ENCODE measurements at places on chromosomes 7 and 10.

GRCh38 chr10:18340496-18341051, 200.3 kb downstream of the CACNB2 start:
- DNase-seq: no peak

- no peak for DNase-seq
Observed at GRCh38 chr7:142066536-142066935, 45.0 kb upstream of the MGAM2 start.

DNA sequence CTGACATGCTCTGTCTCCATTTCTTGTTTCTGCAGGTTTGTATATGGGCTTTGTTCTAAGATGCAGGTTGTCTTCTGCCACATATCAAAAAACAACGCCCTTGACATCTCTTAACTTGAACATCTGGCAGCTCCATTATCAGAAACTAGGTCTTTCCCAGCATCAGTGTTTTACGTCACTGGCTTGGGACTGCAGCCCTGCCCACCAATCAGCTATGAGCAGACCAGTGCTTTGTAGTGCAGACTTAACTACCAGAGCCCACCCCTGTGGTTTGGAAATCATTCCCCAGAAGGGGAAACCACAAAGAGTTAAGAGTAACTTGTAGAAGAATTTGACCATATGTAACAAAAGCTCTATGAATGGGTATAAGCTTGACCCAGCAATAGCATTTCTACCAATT, 132.4 kb downstream of the SEPTIN14 start:
- no peak for DNase-seq

DNA sequence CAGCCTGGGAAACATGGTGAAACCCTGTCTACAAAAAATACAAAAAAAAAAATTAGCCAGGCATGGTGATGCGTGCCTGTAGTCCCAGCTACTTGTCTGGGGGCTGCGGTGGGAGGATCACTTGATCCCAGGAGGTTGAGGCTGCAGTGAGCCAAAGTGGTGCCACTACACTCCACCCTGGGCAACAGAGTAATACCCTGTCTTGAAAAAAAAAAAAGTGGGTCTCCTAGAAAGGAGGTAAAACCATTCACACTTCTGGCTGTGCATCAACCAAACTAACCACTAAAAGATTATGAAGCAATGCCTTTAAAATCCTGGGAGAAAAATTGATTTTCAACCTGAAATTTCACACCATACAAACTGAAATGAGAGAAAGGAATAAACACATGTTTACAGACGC, 35.4 kb upstream of the C10orf71 start:
- DNase-seq: no peak

DNA sequence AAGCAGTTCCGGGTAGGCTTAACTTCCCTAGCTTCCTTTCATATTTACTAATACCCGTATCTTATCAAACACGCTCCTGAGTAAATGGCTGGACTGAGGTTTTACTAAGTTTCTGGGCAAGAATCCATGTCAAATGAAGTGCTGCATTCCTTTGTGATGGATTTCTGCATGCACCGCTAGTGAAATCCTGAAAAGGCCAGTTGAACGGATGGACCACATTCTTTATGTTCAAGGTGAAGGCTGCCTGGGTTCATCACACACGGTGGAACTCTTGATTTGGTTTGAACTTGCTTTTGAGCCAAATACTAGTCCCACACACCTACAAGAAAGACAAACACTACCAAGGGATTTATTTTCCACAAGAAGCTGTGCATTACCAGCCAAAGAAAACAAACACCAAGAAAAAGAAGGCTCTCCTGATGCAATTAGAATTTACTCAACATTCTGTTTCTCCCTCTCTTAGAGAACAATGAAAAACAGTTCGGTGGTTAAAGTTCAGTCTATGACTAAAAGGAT, 255.0 kb upstream of the SEMA3C start:
- DNase-seq: no peak

DNA sequence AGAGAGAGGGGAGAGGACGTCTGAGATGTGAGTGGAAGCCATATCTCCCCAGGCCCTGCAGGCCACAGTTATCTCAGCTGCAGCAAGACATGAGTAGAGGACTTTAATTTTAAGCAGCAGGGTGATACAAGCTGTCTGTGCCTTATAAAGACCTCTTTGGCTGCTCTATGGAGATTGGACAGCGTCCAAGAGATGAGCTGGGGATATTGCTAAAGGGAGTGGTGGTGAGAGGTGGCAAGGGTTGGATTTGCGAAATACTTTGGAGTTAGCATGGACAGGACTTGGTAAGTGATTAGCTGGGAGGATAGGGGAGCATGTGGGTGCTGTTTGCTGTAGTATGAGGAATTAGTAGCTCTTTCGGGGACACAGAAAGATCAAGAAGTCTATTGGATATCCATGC, 191.8 kb downstream of the CACNB2 start:
- DNase-seq: no peak

GRCh38 chr10:13414855-13415254, 66.8 kb upstream of the SEPHS1 start:
- no peak for DNase-seq

DNA sequence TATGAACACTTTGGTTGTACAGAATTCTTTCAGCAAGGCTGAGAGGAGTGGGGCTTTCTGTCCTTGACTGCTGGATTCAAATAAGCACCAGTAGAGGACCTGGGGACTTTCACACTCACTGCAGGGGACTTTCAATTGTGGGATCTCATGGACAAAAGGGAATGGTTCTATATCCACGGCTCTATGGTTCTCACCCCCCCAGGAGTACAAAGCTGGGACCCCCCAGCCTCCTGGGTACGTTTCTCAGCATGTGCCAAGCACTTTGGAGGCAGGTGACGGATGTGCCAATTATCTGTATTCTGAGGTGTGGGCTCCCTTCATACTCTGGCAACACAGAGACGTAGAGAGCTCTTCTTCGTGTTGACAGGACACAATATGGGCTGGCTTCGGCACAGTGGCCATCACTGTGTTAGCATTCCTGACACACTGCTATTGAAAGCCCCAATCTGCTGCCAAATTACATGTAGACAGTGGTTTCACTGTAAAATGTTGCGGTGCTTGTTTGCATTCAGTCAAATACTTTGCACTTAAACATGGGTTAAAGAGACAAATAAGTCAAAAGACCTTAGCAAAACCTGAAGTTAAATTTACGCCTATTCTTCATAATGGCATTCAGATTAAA, 92.7 kb upstream of the SAMD8 start:
- no peak for DNase-seq

DNA sequence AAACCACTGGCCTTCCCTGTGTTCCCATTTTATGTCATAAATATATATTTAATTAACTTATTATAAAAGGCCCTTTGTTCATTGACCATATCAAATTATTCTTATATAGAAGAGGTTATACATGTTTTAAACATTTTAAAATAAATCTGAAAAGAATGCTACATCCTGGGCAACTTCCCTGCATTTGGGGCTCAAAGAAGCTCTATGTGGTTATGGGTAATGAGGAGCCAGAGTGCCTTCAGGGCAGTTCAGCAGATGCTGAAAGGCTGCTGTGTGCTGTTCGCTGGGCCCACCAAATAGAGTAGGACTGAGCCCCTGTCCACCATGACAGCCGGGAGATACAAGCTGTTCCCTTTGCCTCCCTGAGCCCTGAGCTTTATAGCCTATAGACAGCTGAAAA, 35.9 kb downstream of the HTRA1 start:
- DNase-seq: no peak

- no peak for DNase-seq
Observed at GRCh38 chr7:55288070-55288824, 76.9 kb upstream of the LANCL2 start.

DNA sequence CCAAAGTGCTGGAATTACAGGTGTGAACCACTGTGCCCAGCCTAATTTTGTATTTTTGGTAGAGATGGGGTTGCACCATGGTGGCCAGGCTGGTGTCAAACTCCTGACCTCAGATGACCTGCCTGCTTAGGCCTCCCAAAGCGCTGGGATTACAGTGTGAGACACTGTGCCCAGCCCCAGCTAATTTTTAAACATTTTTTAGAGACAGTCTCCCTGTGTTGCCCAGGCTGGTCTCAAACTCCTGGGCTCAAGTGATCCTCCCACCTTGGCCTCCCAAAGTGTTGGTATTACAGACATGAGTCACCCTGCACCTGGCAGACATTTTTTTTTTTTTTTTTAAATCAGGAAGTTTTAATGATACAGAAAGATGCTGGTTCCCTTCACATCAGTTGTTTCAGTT, 15.5 kb downstream of the DENND10 start:
- DNase-seq: no peak

- no peak for DNase-seq
Observed at GRCh38 chr10:122495406-122496340, 34.3 kb downstream of the HTRA1 start.

DNA sequence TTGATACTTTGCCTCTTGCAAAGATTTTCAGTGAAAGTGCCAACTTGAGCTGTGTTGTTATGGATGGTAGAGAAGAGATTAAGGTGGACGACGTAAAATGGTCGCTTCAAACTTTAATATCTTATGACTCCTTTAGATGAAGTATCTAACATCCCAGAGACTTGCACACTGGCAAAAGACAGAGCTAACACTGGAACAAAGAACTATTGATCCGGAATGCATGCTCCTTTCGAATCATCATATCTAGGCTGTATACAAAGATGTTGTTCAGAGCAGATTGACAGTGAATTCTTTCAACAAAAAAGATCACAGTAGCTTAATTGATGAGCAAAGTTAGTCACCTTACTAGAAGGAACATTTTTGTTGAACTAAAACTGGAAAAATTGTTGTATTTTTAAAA, 592.7 kb downstream of the NXPH1 start:
- DNase-seq: no peak

- DNase-seq: no peak
Observed at GRCh38 chr7:103685646-103686045, 239.6 kb upstream of the SLC26A5 start.

- DNase-seq: peak; percentile 70
Observed at GRCh38 chr7:726084-726853, at the start of gene DNAAF5. DNAAF5 (plus strand) TSS chr7:726699; CDS start chr7:726721, 22 bp downstream.

GRCh38 chr7:72007018-72007417, 405.1 kb downstream of the CALN1 start:
- DNase-seq: no peak

- DNase-seq: no peak
Observed at GRCh38 chr10:104197364-104197763, 34.8 kb downstream of the CFAP43 start.

- DNase-seq: no peak
Observed at GRCh38 chr7:128020159-128020558, 11.1 kb downstream of the LRRC4 start.

GRCh38 chr7:122736183-122736582, 33.5 kb upstream of the RNF148 start:
- DNase-seq: no peak

- DNase-seq: no peak
Observed at GRCh38 chr7:155109121-155109520, 39.0 kb downstream of the HTR5A start.

- no peak for DNase-seq
Observed at GRCh38 chr7:43747328-43748105, 11.0 kb upstream of the BLVRA start.

- no peak for DNase-seq
Observed at GRCh38 chr7:108109221-108109908, 20.8 kb downstream of the LAMB4 start.

DNA sequence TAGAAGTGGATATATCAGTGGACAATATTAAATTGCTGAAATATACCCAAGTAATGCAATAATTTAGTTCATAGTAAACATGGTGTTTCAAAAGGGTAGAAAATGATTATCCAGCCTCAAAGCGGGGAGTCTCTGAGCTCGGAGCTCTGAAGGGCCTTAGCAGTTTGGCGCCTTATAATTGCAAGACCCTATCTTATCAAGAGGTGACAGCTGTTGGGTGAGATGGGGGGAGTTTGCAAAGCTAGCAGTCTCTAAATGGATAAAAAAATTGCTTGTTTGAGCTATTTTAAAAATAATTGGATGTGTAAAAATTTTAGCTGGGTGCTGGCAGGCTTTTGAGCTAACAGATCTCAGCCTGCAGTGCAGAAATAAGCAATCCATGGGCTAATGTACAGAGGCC, 219.2 kb downstream of the CCSER2 start:
- DNase-seq: no peak

DNA sequence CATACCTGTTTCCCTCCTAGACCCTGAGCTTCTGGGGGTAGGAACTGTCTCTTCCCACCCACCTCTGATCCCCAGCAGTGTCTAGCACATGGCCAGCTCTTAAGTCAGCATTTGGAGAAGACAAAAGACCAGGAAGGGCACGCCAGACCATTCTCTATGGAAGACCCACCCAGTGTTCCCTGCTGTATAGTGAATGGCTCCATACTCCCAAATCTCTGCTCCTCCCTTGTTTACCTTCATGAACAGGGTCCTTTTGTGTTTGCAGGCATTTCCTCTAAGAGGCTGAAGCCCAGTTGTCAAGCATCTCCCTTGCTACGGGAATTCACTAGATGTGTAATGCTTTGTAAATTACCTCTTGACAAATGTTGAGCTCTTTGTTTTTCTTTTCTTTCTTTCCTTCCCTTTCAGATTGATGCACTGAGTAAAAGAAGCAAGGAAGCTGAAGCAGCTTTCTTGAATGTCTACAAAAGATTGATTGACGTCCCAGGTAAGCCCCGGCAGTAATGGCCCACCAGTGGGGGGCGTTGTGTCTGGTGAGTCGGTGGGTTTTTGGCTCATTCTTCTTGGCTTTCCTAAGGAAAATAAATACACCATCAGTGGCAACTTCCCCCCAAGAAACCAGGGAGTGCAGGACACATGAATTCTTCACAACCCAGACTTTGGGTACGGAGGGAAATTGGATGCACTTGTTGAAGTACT, 216.6 kb upstream of the SH2B2 start:
- no peak for DNase-seq

- no peak for DNase-seq
Observed at GRCh38 chr7:23161482-23161881, 20.4 kb upstream of the NUP42 start.

- no peak for DNase-seq
Observed at GRCh38 chr7:116271963-116272886, 61.9 kb downstream of the TES start.

DNA sequence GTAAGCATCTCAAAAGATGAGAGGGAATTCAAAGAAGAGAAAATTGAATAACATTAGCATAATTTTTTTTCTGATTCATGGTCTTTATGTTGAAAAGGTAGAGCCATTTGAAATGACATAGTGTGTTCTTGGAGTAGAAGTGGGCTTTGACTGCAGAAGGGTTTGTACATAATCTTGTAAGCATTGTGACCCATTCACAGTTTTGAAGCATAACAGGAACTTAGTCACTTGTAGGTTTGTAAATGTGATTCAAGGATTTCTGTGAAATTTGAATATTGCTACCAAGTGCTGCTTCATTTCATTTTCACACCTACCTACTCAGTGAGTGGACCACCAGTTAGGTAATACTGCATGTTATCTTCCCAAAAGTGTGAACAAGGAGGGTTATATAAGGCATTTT, 68.6 kb downstream of the PON1 start:
- DNase-seq: no peak

DNA sequence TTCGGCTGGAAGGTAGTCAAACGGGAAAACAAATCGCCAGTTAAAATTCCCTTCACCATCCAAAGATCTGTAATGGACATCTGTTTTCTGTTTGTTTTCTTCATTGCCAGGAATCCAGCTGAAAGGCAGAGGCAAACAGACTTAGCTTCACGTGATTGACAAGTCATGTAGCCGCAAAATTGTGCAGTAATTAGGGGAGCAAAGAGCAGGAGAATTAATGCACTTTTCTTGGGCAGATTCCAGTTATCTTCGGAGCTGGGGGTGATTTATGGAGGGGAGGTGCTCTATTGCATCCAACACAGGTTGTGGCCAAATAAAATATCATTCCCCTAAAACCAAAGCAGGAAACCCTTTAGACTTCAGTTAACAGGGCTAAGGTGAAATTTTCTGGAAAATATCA, 162.2 kb downstream of the MYOF start:
- no peak for DNase-seq

Measured in stimulated activated CD8-positive, alpha-beta memory T cell treated with anti-CD3 and anti-CD28 coated beads, Interleukin-2, amount 100 ng/mL, for 1 hour (primary cell).